ENCODE measurements at places on chromosomes 6 and 20.

- no peak for DNase-seq
Measured at GRCh38 chr6:126721581-126722160, 381.8 kb downstream of the CENPW start.

- DNase-seq: no peak
Measured at GRCh38 chr6:111291336-111292259, 191.4 kb downstream of the REV3L start.

DNA sequence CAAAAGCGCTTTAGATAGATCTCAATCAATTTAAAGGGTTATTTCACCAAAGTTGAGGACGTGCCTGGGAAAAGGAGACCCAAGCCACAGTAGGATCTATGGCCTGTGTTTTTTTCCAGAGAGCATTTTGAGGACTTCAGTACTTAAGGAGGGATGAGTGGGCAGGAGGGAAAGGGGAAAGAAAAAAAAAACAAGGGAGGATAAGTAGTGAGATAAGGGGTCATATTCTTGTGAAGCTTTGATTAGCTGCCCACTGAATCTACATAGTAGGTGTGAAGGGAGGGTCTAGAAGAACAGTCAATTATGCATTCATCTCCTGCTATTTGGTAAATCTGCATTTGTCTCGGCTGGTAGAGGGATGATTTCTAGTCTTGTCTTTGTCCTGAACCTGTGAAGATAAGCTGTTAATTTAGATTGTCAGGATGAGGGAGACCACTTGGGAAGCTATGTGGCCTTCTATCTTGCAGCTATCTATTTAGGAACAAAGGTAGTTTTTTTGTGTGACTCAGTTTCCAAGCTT, 48.4 kb downstream of the CLVS2 start:
- no peak for DNase-seq

GRCh38 chr6:124943658-124944057, 18.6 kb upstream of the RNF217 start:
- no peak for DNase-seq

DNA sequence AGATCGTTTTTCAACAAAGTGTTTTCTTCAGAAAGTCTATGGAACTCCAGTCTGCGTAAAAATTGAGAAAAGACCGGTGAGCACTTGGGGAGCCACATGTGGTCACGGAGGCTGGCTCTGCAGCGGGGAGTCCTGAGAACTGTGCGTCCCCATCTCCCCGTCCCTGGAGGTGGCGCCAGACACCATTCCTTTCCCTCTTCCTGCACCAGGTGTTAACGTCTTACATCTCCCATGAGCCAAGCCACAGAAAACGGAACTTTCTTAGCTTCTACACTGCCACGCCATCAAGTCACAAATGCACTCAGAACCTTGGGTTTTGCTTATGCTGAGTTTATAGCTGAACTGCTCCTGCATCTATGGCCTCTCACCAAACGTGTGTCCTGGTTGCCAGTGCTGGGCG, 62.6 kb downstream of the GINS1 start:
- DNase-seq: peak; percentile 3

DNA sequence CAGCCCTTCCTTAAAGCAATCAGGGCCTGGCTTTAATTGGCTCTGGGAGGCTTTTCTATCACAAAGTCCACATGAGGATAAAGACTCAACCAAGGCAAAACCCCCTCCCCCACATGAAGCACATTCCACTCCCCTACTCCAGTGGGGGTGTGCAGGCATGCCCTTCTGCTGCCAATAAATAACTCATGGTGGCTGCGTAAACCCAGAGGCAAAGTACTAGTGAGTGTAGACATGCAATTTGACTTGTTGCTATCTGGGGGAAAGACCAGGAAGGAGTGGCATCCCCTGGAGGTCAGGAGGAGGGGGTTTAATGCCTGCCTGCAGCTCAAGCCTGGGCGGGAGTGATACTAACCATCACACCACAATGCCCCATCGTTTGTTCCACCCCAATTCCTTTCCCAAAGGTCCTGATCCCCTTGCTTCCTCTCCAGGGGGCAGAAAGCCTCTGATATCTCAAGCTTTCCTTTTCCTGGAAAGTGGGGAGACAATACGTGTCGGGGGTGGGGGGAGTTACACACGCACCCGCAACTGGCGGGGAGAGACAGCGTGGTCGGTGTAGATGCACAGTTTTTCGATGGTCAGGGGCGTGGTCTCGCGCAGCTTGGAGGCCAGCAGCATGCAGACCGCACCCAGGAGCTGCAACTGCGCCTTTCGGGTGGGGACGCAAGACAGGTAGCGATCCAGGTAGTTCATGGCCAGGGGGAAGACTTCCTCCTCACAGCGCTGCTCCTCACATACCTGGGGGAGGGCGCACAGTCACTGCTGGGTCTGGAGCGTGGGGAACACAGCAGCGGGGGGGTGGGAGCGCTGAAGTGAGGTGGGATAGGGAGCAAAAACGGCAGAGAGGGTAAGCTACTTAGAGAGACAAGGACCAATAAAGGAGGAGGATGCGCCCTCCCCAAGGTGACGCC, 1.5 kb downstream of the CCND3 start:
- DNase-seq: no peak

GRCh38 chr20:2616634-2617033, 35.8 kb upstream of the NOP56 start:
- no peak for DNase-seq

DNA sequence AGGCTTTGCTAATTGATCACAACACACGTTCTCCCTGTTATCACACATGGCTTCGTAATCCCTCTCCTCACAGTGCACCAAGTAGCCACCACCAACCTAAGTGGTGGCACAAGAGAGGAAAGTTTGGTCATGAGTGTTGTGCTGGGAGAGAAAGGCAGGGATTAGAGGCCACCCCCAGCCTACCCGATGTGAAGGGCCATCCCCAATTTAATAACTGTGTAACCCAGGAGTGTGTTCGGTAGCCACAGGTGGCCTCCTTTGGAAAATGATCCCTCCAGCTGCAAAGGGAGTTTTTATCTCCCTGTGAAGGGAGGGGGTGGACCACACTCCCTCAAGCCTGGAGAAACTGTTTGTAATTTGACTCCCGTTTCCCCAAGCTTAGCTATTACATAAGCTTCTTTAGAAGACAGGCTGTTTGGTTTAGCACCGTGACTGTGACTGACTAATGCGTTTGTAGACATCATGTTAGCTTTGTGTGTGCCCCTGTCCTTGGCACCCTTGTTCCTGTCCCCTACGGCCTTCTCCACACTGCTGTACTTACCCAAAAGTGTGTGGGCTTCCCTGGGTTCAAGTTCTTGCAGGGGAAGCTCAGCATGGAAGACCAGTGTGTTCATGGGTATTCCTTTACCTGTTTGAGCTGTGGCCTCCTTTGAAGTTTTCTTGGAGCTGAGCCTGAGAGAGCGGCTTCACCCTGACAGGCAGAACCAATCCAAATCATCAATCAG, 20.6 kb downstream of the PPP1R16B start:
- no peak for DNase-seq

DNA sequence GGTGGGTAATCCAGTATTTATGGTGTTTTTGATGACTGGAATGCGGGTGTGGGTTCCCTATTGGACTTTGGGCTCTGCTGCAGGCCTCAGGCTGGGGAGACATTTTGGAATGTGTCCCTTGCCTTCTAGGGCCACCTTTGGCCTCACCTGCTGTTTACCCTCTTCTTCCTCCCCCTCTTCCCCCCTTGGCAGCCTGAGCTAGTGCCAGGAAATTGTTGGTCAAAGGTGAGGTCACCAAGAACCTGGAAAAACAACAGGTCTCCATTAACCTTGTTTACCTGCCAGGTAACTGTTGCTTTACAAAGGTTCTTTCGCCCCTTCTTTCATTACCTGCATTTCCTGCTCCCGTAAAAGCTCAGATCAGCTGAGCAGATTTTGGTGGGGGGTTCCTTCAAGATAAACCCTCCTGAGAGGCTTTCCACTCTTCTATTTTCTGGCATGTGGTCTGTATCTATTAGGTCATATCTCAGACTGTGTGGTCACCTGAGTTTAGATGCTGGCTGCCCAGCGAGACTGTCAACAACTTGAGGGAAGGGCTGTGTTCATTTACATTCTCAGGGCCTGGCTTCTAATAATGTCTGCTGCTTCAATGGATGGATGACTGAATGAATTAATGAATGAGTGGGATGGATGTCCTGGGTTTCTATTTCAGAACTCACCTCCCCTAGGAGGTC, 34.7 kb downstream of the VEGFA start:
- no peak for DNase-seq

GRCh38 chr6:147560670-147561069, 52.2 kb downstream of the SAMD5 start:
- DNase-seq: no peak

DNA sequence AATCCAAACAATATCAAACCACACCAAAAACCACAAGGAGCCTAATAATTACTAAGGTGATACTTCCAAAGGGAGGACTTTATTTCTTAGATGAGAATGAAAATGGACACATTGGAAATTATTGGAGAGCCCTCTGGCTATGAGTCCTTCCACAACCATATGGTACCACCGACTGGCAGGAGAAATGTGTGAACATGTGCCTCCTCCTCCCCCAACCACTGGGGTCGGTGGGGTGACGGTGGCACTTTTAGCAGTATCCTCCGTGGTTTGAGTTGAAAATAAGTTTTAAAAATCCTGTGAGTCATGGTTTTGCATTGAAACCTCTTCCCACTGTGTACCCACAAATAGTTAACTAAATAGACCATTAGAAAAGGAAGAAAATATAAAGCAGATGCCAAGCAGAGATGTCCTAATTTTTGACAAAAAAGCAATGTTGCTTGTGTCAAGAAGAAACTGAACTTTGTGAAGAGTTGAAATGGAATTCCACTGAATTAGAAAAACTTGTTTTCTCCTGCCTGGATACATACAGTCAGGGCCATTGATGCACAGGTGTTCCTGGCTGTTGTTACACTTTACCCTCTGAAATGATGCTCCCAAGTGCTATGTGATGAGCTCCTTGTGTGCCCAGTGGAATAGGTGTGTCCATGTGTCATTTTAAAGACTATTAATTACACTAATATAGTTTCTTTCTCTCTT, 3.2 kb downstream of the EDN1 start:
- no peak for DNase-seq

- DNase-seq: no peak
Measured at GRCh38 chr6:49257549-49257948, 205.5 kb downstream of the MMUT start.

DNA sequence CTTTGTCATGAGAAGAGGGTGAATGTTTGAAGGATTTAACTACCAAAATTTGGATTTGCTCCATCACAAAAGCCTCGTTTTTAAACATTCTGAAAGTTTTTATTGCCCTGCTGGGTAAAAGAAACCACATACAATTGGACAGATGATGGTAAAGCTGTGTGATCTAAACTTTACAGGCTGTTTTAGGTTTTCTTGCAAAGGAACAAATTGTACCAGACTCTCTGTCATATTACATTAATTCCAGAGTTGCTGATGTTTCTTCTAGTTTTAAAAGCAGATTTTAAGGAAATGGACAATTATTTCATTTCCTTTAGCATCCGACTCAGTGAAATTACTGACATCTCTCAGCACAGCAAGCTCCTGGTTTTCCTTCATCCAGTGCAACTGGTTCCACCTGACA, 53.2 kb downstream of the CRYBG1 start:
- DNase-seq: no peak

GRCh38 chr6:160831739-160832138, 129.7 kb downstream of the PLG start:
- no peak for DNase-seq

DNA sequence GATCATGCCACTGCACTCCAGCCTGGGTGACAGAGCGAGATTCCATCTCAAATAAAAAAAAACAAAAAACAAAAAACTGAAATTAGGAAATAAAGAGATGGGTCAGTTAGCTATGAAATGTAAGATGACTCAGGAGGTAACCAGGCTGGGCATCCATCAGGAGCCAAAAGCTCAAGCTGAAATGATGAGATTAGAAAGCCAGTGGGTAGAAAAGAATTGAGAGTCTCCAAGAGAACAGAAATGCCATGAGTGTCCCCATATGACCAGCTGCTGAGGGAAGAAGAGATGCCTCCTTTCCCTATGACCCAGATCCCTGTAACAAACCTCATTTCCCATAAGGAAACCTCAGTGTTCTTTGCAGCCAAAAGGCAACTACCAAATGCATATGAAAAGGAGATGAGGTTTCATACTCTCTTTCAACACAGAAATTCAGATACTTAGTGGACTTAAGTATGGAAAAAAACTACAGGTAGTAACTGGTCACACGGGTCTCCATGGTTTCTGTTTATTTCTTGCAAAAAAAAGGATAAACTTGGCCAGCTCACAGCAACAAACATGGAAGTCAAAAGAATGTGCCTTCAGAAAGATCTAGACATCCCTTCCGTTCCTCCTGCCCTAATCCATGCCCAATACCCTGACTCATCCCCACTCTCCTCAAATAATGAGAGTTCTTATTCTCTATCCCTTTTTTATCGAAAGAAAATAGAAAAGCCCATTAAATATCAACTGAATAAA, 8.1 kb downstream of the ARHGAP18 start:
- DNase-seq: no peak

DNA sequence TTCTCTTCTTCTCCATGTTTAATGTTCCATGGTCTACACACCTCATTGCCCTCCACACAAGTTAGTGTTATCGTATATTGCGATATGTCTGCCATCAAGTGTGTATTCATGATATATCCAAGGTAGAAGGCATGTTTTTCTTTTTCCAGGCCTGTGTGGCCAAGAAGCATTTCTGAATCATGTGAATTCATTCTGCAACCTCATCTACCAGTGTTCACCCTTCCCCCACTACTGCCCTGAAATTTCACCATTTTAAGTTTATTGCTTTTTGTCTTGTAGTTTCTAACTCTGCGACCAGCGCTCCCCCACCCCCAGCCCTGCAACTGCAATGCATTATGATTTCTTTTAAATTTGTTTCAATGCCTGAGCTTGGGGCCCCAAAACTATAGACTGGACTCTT, 618.0 kb upstream of the FLRT3 start:
- no peak for DNase-seq

- no peak for DNase-seq
Measured at GRCh38 chr6:46380152-46380807, 111.0 kb downstream of the RCAN2 start.

DNA sequence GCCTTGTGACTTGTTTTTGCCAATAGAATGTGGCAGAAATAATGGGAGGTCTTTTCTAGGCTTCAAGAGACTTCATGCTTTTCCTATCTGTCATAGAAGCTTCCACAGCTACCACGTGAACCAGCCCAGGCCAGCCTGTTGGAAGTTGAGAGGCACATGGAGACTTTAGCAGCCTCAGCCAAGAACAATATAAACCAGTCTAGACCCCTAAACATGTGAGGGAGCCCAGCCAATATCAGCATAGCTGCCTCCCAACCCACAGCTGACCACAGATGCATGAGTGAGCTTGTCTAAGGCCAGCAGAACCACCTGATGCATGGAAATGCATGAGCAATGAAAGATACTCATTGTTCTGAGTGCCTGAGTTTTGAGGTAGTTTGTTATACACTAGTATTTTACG, 540.7 kb upstream of the BTBD3 start:
- no peak for DNase-seq

All from activated naive CD4-positive, alpha-beta T cell (primary cell).